ENCODE measurements at places on chromosomes 7 and 10.

GRCh38 chr10:132646443-132647097 is 109.0 kb downstream of the INPP5A start:
- DNase-seq, result no peak

DNA sequence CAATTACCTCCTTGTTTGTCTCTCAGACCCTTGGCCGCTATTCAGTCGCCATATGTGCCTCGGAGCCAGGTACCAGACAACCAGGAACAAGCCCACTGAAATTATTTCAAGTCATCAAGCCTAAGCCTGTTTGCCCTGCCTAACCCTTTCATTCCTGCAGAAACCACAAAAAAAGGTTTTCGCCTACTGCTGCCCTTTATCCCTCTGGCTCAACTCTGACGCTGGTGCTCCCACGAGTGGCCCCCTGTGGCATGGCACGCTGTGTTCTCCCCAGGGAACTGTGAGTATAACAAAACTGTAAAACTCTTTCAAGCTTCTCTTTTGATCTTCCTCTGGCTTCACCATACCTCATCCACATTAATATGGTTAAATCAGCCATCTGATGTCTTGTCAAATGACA is 215.7 kb upstream of the CDC14C start:
- DNase-seq, result no peak

GRCh38 chr10:52906046-52906445 is 133.5 kb upstream of the MBL2 start:
- DNase-seq, result no peak

DNA sequence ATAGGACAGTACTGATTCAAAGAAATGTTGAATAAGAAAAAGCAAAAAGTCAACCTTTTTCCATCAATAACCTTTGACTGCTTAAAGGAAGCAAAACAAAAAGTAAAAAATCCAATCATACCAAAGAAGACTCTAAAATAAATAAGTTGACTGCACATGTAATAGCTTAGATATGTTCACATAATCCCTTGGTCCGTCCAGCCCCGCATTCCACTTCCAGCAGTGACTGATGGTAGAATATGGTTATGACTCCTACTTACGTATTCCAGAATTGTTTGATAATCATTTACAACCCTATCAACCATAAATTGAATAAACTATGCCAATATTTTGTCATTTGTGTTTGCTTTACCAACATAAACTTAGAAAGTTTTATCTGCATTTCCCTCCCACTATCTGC is 77.9 kb downstream of the CTNNA3 start:
- DNase-seq, result no peak

GRCh38 chr10:132185601-132186487 is 904 bp upstream of the DPYSL4 start:
- DNase-seq, result peak; percentile 59

DNA sequence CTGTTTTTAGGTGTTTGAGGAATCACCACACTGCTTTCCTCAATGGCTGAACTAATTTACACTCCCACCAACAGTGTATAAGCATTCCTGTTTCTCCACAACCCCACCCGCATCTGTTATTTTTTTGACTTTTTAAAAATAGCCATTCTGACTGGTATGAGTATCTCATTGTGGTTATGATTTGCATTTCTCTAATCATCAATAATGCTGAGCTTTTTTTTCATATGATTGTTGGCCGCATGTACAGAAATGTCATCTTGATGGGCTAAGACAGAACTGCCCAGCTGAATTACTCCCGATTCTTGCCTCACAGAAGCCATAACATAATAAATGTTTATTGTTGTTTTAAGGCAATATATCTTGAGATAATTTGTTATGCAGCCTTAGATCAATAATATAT is 93.1 kb upstream of the DKK1 start:
- DNase-seq, result no peak

DNA sequence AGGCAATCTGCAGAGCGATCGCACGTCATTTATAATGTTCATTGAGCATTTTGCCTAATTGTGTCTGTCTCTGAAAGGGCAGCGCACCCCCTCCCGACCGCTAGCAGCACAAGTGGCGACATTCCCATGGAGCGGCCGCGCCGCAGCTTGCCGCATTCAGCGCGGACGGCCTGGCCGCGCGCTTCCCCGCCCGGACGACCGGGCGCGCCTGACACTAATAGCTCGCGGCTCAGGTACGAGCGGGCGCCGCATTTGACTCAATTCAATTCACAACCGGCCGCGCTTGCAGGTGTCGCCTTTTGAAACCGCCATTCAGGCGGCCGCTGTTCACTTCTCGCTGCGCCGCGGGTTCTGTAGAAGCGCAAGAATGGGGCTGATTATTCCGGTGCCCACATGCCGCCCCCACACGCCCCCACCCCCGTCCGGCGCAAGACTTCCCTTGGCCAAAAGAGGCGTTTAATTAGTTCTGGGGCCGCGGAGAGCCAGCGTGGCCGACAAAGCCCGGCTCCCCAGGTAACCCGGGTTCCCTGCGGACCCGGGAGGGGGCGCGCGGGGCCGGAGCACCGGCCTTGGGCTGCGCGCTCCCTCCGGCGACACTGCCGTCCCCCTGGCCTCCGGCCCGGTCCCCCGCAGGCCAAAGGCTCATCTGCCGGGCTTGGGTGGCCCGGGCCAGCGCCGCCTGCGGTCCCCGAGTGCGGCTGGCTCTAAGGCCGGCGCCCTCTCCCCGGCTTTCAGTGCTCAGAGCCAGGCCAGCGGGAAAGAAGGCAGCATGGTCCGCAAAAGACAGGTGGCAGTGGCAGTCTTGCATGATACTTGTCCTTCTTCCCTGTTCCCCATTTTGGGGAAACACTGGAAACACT is 18.7 kb upstream of the PTF1A start:
- DNase-seq, result no peak

GRCh38 chr10:47361293-47361692 is 13.1 kb downstream of the RBP3 start:
- DNase-seq, result peak; percentile 8

DNA sequence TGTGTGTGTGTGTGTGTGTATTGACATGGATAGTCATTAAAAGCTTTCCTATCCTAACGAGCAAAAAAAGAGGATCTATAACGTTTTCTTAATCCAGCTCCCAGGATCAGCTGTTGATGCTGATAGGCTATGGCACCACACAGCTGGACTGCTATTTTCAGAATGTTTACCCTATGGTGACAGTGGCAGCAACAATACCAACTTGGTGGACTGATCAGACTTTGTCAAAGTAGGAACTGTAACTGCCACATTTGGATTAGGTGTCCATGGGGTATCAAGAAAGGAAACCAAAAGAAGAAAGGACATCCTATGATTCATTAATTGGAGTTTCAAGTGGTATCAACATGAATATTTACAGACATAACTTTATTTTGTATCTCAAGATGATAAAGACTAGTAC is 2.7 kb upstream of the CLEC5A start:
- no peak for DNase-seq

DNA sequence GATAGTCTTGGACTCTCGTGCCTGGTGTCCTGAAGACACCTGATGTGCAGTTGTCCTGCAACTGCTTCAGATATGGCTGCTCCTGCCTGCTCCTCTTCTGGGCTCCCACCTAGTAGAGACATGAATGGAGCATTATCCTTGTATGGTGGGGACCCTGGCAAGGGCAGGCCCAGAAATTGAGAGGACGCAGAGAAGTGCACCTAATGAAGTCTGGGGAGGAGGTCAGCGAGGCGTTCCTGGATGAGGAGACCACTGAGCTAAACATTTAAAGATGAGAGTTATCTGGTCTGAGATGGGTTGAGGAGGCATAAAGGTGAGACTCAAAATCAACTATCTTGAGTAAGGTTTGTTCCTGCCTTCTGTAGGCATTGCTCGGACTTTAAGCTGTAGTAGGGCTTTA is 66.3 kb downstream of the WDFY4 start:
- no peak for DNase-seq

- DNase-seq, result no peak
Observed at GRCh38 chr10:36313142-36313541, 671.0 kb upstream of the FZD8 start.

GRCh38 chr7:142537760-142538159 is 211.5 kb upstream of the PRSS1 start:
- no peak for DNase-seq

GRCh38 chr7:15236952-15237351 is 324.9 kb downstream of the AGMO start:
- DNase-seq, result no peak

- no peak for DNase-seq
Observed at GRCh38 chr7:24304494-24305095, 20.6 kb downstream of the NPY start.

DNA sequence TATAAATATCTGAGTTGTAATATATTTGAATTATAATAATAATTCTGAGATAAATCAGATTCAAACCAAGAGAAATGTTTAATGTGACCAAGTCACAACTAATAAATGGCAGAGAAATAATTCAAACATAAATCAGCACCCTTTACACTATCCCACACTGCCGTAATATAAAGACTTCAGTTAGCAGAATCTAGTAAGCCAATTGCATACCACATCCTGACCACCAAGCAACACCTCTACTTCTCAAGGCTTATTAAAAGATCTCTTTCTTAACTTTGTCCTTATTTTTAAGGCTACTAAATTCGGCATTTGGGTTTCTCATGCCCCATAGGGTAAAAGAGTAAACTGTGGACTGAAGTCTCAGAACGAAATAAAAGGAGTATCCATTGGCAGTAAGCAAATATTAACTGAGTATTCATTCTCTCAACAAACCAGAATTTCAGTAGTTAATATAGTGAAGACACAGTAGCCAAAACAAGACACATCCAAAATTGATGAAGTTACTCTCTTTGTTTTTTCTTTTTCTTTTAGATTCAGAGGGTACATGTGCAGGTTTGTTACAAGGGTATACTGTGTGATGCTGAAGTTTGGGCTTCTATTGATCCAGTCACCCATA is 14.8 kb downstream of the ACBD5 start:
- peak; percentile 43 for DNase-seq

DNA sequence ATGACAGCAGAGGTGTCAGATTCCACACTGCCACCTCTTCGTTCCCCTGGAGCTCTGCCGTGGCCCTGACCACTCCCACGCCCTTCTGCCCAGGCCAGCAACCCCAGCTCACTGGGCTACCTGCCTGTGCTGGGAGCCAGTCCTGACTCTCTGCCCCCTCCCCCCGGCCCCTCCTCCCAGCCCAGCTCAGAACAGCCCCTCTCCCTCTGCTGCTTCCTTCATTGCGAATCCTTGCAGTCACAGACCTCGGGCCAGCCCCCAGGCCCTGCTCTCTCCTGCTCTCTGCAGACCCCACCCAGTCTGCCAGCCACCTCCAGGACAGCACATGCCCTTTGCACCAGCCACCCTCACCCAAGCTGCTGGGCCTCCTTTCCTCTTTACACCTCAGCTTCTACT is 60.4 kb downstream of the TCERG1L start:
- no peak for DNase-seq

DNA sequence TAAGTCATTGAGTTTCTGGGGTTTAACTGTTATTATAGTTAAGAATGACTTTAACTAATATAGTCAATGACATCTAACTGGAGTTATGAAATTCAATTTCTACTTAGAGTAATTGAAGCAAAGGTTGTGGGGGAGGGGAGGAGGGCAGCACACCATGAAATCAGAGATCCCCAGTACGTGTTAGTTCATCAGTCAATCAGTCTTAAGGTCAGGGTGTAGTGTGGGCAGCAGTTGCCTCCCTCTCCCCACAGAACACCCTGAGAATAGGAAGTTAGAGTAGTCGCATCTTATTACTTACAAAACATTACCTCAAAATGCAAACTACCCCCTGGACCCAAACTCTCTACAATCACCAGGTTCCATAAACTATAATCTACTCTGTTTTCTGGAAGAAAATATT is 7.0 kb upstream of the HPS1 start:
- no peak for DNase-seq

DNA sequence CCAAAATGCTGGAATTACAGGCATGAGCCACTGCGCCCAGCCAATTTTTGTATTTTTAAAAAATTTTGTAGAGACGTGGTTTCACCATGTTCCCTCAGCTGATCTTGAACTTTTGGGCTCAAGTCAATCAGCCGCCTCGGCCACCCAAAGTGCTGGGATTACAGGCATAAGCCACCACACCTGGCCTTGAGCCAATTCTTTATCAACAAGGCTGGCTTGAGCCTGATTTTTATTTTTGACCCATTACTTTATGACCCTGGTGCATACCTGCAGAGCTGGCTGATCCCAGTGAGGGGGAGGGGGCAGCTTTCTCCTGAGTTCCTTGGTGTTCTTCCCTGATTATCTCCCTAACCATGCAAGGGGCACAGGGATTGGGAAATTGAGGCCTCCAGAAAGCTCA is 15.8 kb upstream of the CPA1 start:
- no peak for DNase-seq

DNA sequence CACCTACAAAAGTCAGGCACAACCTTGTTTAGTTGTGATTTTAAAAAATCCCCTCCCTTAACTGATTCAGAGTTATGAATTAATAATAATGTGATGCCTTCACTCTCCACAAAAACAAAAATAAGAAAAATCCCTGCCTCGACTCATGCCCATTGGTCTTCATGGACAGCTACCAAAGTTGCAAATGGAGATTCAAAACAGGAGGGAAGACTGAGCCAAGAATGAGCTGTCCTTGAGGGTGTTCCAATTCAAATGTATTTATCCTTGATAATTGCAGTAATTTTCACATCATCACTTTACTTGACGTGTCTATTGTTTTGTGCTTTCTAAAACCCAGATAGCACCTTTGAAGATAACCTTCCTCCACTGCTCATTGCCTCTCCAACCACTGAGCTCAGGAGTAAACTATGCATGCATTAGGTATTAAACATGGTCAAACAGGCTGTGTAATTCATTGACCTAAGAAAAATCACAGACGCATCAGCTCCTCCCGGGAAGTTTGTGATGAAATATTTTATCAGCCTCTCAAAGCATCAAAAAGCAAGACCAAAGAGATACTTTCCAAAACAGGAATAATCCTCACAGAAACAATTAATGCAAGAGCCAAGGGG is 712.7 kb upstream of the IGFBP3 start:
- DNase-seq, result no peak

DNA sequence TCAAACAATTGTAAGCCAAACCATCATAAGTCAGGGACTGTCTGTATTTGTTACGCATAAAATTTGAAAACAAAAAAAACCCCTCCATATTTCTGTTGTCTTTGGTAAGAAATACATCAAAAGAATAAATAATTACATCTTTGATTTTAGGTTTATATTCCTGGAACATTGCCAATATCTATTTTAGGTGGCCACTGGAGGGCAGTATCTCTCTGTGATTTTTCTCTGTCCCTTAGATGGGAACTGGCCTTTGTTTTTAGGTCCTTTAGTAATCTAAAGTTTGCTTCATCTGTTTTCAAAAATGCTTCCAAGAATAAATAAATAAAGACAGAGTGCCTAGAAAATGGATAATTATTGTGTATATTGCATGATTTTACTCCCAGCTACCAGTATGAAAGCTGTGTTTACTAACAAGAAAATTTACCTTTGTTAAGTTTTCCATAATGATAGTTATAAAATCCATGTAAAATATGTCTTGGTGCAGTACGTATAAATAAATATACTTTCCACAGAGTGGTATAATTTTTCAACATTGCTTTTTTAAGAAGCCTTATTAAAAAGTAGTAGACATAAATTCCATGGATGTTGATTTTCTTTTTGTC is 64.2 kb downstream of the PHYHIPL start:
- DNase-seq, result peak; percentile 9

DNA sequence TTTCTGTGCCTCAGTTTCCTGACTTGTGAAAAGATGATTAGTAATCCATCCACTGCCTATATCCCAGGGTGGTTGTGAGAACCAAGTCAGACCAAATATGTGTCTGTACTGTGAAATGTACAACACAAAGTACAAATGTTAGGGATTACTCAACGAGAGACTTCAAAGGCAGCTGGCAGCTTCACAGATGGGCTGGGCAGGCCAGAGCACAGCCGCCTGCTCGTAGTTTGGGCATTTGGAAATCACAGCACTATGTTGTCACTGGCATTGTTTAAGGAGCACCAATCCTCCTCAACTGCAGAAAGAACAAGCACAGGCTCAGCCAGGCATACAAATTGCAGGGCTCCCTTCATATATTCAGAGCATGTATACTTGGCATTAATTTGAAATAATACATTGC is 64.5 kb upstream of the C10orf90 start:
- no peak for DNase-seq

Measured in CD4-positive, alpha-beta T cell treated with Interleukin-10 for 1 hour (primary cell).